ENCODE measurements at places on chromosomes 1 and 21.

GRCh38 chr1:213070406-213070805 lies 19.4 kb downstream of the RPS6KC1 start:
- no peak for DNase-seq

DNA sequence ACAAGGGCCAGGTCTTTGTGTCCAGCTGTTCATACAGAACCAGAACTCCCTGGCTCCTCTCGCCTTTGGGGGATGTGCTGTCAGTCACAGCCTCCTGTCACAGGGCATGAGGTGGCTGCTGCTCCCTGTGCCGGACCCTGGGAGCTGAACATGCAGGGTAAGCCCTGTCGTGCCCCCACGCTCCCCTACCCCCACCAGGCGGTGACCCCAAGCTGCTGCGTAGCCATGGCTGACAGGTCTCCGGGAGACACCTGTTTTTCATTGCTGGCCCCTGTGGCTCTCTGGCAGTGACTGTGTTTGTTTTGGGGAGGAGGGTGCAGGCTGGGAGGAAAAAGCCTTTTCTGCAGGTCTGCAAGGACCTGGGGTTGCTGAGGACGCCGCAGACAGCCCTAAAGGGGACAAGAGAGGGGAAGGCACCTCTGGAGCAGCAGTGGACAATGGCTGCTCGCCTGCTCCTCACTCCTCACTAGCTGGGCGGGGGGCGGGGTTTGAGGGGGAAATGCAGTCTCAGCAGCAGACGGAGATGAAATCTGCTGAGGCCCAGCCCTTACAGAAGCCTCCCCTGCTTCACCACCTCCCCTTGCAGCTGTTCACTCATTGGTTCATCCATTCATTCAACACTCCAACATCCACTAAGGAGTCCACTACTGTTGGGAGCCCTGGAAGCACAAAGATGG lies 81.4 kb downstream of the TRABD2B start:
- no peak for DNase-seq

DNA sequence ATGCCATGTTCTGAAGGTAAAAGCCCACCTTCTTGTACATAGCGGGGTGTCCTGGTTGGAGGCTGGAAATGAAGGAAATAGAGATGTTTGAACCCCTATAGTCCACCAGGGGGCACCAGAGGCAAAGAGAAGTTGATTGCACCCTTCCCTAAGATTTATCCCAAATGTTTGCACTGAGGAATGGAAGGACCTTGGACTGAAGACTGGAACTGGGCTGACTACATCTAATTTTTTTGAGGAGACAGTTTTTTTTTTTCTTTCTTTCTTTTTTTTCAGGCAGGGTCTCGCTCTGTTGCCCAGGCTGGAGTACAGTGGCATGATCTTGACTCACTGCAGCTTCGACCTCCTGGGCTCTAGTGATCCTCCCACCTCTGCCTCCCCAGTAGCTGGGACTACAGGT lies 55.3 kb upstream of the EIF4G3 start:
- no peak for DNase-seq

DNA sequence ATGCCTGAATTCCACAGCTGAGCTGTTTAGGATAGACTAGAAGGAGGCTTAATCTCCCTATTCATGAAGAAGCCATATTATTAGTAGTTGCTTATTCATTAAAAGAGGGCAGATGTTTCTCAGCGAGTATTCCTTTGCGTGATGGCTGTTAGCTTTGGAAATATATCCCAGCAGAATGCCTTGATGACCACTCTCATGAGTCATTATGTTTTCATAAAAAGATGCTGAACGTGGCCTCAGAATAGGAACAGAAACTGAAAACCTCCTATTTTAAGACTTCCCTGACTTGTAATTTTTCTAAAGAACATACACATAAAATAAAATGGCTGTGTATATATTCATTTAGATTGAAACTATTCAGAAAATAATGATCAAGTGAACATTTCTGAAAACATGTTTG lies 9.6 kb upstream of the PLA2G4A start:
- no peak for DNase-seq

DNA sequence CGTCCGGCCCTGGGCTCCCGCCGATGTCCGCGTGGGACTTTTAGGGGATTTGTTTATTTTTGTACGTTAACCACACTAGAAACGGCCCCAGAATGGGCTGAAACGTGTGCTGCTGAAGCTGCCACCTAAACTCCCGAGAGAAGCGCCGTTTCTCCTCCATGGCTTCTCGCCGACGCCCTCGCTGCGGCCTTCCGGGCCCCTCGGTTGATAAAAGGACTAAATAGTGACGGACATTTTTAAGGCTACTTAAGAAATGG lies 678 bp upstream of the PTTG1IP start:
- DNase-seq = no peak

GRCh38 chr1:37148663-37149062 lies 114.3 kb upstream of the GRIK3 start:
- no peak for DNase-seq

DNA sequence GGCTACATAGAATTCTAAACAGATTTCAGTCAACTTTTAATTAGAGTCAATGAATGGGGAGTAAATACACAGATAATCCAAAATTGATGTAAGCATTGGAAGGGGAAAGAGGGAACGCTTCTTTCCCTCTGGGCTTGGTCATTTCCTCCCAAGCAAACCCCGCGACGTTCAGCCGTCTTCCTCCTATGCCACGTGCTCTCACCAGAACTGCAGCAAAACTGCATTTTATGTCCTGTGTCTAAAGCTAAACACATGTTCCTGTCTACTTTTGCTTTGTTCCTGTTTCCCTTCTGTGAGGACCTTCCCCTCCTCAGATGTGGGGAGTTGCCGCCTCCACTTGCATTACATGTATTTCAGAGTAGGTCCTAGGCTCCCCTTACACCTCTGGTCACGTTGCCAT lies 27.2 kb downstream of the UTP25 start:
- no peak for DNase-seq

Measured in stimulated activated CD8-positive, alpha-beta memory T cell treated with anti-CD3 and anti-CD28 coated beads, Interleukin-7, amount 100 ng/mL, for 24 hours (primary cell).